Keratinocyte (primary cell): ENCODE measurements at places on chromosomes 3 and 15.

DNA sequence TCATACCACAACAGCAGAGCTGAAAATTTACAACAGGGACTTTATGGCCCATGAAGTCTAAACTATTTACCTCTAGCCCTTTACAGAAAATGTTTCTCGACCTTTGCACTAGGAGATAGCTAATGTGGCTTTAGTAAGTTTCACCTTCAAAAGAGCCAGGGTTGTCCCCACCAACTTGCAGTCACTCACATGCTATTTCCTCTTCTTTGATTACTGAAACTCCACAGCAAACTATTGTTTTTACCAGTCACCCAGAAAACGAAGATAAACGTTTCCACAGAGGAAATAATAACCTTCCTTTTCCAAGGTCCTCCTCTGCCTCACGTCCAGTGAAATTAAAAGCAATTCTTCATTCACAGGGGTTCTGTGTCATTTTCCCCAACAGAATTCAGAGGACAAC is 48.2 kb downstream of the WWTR1 start:
- DNase-seq = no peak

GRCh38 chr15:35130245-35130644 is 45.1 kb upstream of the NANOGP8 start:
- no peak for DNase-seq

DNA sequence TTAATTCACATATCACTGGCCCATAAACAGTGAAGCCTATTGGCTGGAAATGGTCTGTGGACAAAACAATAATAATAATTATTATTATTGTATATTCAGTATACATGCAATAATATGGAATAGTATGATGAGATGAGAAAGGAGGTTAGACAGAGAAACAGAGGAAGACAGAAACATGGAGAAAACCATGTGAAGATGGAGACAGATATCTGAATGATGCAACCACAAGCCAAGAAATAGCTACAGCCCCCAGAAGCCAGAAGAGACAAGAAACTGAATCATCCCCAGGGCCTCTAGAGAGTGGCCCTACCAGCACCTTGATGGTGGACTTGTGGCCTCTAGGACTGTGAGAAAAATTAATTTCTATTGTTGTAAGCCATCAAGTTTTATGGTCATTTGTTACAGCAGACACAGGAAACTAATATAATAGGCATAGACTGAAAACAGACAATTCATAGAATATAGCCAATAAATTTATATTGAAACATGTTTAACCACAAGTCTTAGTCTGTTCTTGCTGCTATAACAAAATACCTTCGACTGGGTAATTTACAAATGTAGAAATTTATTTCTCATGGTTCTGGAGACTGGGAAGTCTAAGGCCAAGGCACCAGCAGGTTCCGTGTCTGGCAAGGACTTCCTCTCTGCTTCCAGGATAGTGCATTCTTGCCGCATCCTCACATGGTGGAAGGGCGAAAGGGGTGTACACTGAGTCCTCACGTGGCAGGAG is 31.6 kb downstream of the MCF2L2 start:
- DNase-seq = no peak

- DNase-seq = no peak
Observed at GRCh38 chr3:24494618-24495325, at the start of gene THRB. THRB (minus strand) TSS chr3:24494850.

DNA sequence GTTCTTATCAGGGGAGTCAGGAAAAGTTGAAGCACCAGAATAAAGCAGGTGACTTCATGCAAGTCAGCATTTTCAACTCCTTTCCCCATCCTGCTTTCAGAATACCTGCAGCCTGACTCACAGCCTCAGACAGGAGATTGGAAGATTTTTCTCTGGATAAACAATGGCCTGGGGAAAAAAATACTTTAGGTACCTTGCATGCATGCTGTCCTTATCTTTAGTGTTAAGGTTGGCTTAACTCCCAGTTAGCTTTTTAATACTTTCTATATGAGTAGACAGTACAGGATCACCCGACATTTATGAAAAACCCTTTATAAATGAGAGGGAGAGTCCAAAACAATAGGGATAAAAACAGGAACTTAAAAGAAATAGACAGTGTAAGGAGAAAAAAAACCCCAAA is 53.6 kb downstream of the PAK2 start:
- DNase-seq = peak; percentile 86

GRCh38 chr3:45547764-45548680 is 46.5 kb upstream of the LIMD1 start:
- no peak for DNase-seq

GRCh38 chr3:11933529-11933928 is 70.7 kb upstream of the SYN2 start:
- DNase-seq = no peak

DNA sequence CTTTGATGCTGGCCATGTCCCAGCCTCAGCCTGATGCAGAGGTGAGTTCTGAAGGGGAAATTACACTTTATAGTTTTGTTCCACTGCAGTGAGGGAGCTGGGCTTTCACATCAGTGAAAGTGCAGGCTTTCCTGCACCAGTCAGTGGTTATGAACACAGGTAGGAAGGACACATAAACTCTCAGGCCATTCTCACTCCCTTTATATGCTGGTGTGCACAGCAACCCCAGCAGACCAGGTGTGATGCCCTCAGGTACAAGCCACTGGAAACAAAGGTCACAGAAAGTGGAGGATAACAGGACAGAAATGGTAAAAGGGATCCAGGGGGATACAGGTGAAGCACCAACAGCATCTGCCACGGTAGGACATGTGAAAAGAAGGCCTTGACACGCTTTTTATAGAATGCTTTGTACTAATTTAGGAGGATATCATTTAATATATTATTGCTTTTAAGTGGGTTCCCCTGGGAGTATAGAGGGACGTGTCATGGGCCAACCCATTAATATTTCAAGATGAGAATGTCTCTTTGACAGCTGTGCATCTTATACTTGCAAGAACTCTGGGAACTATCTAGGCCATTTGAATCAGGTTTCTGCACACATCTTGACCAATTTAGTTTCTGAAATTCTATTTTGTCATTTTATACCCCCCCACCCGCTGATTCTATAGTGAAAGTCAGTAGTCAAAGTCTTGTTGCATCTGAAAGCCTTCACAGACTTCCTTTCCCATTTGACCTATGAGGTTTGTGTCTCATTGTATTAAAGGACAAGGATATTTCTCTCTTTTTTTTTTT is 25.0 kb upstream of the BLM start:
- no peak for DNase-seq

- no peak for DNase-seq
Observed at GRCh38 chr3:27467545-27467944, 16.6 kb downstream of the SLC4A7 start.

- DNase-seq = no peak
Observed at GRCh38 chr3:31732548-31732947, 199.8 kb downstream of the STT3B start.

DNA sequence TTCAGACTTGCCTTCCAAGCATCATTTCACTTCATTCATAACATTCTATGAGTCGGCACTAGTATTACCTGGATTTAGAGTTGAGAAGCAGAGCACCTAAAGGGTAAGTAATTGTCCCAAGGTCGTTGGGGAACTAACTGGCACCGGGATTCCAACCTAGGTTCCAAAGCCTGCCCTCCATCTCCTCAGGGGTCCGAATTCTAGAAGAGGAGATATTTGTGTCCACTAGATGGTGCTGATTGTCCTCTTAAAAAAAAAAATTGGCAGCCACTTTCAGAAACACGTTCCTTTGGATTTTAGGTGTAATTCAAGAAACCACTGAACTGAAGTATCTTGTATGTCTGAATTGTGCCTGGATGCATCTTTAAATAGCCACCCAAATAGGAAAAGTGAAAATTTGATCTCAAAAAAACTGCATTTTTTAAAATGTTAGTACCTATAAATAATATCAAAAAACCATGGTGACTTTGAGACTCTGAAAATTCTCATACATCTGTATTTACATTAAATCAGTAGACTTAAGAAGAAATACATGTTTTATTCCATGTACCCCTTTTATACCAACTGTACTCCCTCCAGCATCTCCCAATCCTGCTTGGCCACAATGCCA is 3.9 kb upstream of the FSIP1 start:
- no peak for DNase-seq

GRCh38 chr3:53830944-53831343 is 15.3 kb downstream of the CHDH start:
- DNase-seq = no peak

- no peak for DNase-seq
Observed at GRCh38 chr3:141529717-141530414, 43.0 kb downstream of the RASA2 start.

DNA sequence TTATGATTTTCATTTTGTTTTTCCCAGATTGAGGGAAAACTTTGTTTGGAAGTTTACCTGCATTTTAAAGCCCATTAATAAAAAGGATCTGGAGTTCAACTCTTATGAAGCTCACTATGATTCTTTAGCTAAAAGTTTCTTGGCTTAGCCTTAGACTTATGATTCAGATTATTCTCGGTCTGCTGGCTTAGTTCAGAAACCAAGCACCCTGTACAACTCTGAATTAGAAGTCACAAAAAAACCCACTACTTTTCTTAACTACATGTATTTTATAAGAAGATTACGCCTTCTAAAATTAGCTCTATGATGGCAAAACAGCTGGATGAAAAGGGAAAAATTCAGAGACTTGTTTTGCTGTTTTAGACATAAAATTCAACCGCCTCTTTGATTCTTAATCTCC is 14.3 kb upstream of the DENND4A start:
- DNase-seq = no peak

DNA sequence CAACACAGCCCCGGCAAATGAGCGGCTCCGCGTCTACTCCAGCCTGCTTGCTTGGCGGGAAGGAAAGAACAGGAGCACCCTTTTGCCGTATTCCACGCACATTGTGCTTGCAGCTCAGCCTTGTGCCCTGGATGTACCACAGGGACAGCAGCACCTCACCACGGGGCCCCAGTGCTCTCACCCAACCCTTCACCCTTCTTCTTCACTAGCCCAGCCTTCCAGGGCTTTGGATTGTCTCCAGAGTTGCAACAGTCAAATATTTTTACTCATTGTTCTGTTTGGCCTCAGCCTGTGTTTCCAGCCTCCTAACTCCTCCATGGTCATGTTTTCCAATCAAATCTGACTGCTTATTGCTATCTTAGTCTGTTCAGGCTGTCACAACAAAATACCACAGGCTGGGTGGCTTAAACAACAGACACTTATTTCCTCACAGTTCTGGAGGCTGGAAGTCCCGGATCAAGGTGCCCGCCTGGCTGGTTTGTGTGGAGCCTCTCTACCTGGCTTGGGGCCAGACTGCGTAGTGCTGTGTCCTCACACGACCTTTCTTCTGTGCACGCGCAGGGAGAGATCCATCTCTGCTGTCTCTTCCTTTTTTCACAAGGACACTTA is 79.2 kb upstream of the ABHD17C start:
- no peak for DNase-seq

- DNase-seq = no peak
Observed at GRCh38 chr3:78178740-78179363, 1139.0 kb downstream of the ROBO2 start.

- no peak for DNase-seq
Observed at GRCh38 chr15:82621970-82622369, 25.2 kb downstream of the CPEB1 start.

DNA sequence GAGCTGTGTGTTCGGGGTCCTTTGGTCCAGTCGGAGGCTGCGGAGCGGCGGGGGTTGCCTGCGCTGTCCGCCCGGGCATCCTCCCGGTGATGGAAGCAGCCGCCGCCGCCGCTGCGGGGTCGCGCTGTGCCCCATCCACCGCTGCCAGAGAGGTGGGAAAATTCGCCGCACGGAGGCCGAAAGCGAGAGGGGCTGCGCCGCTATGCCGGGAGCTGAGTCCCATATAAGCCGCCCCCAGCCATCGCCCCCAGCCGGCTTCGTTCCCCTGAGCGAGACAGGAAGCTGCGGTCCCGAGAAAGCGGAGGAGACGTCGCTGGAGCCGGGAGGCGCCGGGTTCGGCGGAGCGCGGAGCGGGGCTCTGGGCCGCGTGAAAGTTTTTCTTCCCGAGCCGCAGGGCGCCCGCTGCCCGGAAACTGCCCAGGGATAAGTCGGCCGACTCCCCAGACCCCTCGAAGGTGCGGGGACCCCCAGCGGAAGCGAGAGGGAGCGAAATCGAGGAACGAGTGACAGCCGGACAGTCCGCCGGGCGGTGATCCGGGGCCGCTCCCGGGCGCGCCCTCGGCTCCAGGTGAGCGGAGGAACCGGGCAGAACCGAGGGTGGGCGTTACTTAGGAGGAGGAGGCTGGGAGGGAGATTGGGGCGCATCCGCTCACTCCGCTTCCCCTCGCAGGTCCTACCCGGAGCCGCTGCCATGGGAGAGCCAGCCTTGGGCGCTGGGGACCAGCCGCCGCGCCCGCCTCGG is 574 bp downstream of the CHST2 start:
- no peak for DNase-seq

DNA sequence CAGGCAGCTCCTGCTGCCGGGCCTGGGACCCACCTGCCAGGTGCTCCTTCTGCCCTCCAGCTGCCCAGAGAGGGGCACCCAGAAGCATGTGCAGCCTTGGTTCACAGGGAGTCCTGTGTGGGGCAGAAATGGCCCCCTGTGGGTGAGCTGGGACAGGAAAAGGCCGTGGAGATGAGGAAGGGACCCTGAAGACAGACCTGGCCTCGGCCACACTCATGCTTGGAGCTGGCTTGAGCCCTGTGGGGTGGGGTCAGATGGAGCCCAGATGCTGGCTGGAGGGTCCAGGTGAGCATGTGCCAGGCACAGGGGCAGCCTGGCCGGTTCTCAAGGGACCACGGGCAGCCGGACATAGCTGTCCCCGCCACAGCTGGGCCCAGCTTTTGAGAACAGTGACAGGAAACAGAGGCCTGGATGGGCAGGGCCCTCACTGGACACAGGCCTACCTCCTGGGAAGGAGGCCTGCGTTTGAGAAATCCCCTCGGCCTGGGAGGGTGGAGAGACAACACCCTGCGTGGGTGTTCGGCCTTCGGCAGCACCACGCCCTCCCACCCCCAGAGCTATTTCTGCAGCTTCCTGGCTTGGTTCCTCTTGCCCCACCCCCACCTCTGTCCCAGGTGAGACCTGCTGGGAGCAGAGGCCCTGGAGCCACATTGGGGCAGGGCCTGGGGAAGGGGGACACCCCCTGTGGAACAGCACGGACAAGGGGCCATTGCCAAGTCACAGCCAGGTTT is 132.6 kb upstream of the MEF2A start:
- DNase-seq = no peak

GRCh38 chr3:186826976-186827857 is 15.3 kb upstream of the ADIPOQ start:
- no peak for DNase-seq

DNA sequence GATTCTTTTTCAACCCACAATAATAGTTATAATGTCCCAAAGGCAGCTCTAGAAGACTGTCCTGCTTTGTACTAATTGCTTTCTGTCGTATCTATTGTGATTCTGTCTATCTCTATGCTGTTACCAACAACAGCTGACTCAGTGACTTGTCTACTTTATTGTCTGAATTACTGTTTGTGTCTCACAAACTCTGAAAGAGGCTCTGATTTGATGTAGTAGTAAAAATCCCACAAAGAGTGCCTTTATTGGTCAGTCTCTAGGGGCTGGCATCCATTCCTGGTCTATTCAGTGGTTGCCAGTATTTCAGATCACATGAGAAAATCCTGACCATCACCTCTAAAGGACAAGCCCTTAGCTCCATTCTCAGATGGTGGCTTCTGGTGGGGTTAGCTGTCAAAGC is 254.2 kb downstream of the NSUN3 start:
- DNase-seq = no peak

GRCh38 chr3:53078656-53079055 is 32.8 kb upstream of the SFMBT1 start:
- DNase-seq = no peak
